ENCODE measurements at places on chromosomes 12 and 14.

GRCh38 chr12:88309546-88309945 lies 167.4 kb downstream of the TMTC3 start:
- no peak for DNase-seq

DNA sequence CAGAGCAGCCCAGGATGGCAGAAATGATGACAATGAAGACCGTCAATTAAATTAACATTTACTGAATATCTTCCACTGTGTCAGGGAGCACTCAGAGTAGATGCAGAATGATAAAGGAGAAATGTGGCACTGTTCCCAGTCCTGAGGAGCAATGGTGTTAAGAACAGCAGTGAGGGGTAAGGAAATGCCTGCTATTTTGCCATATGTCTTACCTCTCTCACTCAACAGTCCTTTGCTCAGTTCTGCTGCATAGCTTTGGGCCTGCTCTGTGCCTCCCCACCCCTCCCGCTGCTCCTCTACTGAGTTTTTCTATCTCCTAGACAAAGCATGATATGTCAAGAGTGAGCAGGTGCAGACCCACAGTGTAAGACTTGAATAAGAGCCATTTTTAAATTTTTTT lies 318.8 kb downstream of the NAV3 start:
- no peak for DNase-seq

GRCh38 chr12:52060498-52061177 lies 9.1 kb upstream of the ATG101 start:
- DNase-seq, result no peak

GRCh38 chr14:100605230-100605629 lies 18.0 kb upstream of the BEGAIN start:
- no peak for DNase-seq

GRCh38 chr12:53099071-53099882 lies 1.8 kb downstream of the IGFBP6 start:
- peak; percentile 69 for DNase-seq
